ENCODE measurements at places on chromosomes 6 and 20.

DNA sequence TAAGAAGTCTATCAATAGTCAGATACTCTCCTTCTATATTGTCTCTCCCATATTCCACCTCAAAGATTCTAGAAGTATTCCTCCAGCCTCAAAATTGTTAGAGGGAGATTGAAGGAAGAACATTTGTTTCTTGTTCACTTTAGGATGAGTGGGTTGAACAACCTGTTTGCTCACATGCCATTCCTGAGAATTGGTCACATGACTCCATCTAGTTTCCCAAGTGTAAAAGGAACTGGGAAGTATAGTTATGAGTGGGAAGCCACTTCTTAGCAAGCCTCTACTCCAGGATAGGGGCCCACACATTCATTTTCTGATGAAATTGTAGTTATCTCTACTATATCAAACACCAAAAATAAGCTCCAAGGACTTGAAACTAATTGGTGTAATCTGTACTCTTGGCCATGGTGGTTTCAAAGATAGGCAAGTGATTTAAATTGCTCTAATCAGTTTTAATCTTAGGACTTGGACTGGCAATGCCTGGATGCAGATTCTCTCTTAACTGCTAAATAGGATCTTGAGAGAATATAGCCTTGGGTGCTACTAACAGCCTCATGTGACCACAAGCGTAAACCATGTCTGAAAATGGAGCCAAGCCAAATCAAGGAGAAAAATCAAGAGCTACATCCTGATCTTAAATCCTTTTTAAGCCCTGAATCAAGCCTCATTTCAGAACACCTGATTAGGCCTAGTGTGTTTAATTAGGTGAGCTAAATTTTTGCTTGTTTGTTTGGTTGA lies 758.7 kb upstream of the MAN1A1 start:
- DNase-seq, result no peak

GRCh38 chr20:19958219-19958618 lies 58.9 kb upstream of the NAA20 start:
- DNase-seq, result no peak

- no peak for DNase-seq
Observed at GRCh38 chr6:166433096-166433495, 50.4 kb upstream of the MPC1 start.

DNA sequence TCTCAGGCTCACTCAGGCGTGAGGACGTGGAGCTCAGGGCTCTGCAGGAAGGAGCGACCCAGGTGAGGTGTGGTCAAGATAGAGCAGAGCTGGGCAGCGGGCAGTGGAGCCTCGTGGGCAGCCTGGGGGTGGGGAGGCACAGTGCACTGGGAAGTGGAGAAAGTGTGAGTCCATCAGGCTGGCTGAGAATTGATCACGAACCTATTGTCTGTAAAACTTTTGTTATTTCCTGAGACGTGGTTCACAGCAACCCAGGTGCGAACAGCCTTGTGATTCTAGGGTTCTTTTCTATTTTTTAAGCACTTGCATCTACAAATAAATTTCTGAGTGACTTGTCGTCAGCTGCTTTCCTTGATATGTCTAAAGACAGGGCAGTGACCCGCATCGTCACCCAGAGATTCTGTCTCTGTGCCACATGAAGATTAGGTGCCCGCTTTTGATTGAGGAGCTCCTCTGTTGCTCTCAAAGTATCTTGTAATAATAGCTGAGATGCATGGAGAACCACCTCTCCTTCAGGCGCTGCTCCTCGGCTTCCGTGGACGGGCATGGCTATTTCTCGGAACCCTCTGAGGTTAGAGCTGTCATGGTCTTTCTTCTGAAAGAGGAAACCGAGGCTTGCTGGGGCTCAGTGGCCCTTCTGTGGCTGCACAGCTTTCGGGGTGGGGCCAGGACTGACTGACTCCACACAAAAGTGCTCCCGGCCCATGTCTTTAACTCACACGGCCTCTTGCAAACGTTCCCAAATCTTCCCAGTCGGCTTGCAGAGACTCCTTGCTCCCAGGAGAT lies 662 bp upstream of the CCR6 start:
- no peak for DNase-seq

GRCh38 chr6:134637282-134637681 lies 312.6 kb downstream of the ALDH8A1 start:
- DNase-seq, result no peak

- no peak for DNase-seq
Observed at GRCh38 chr6:137727216-137727765, 139.8 kb upstream of the TNFAIP3 start.

DNA sequence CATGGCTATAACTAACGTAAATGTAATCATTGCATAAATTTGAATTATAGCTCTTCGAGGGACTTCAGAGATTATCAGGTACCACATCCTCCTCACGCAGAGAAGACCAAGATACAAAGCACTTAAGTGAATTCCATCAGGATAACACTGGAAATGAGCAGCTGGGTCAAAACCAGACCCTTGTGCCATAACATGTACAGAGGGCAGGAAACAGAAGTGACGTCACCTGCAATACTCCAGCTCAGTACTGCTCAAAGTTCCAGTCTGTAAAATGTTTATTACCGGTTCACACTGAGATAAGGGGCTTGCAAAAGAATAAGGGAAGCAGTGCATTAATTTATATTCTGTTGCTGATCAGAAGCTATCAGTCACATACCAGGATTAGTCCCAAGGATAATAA lies 45.8 kb downstream of the RGS17 start:
- no peak for DNase-seq

- DNase-seq, result no peak
Observed at GRCh38 chr20:53611449-53611894, 17.8 kb upstream of the ZNF217 start.

- no peak for DNase-seq
Observed at GRCh38 chr6:139485742-139486475, 111.5 kb upstream of the CITED2 start.

GRCh38 chr6:169164451-169164850 lies 89.2 kb downstream of the THBS2 start:
- DNase-seq, result no peak

DNA sequence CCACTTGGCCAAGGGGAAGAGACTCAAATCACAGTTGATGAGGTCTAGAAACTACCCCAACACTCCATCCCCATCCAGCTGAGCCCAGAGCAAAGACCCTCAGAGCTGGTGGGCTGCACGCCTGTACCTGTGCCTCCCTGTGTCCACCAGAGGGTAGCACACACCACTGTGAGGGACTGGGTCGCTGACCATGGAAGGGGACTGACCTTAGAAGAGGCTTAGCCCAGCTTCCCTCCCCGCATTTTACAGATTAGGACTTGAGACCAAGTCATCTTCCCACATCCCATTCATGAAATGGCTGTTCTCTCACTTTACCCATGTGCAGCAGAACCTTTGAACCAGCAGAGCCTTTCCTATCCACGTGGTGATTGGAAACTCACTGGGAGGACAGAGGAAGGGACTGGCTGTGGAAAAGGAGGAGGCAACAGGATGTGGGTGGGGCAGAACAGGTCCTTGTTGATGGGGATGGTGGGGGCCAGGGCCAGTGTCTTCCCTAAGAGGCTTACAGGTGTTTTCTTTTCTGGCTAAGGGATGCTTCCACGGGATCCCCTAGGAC lies 44.3 kb downstream of the CPXM1 start:
- no peak for DNase-seq

DNA sequence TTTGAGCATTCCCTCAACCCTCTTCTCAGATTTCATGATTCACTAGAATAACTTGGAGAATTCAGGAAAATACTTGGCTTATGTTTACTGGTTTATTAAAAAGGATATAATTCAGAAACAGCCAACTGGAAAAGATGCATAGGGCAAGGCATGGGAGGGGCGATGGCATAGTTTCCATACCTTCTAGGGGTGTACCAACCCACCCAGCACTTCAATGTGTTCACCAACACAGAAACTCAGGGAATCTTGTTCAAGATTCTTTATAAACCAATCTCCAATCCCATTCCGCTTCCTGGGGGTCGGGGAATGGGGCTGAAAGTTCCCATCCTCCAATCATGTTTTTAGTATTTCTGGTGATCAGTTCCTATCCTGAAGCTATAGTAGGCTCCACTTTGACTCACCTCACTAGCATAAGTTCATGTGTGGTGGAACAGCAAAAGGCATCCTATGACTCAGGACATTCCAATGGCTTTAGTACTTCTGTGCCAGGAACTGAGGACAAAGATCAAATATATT lies 164.4 kb downstream of the SIM1 start:
- no peak for DNase-seq

DNA sequence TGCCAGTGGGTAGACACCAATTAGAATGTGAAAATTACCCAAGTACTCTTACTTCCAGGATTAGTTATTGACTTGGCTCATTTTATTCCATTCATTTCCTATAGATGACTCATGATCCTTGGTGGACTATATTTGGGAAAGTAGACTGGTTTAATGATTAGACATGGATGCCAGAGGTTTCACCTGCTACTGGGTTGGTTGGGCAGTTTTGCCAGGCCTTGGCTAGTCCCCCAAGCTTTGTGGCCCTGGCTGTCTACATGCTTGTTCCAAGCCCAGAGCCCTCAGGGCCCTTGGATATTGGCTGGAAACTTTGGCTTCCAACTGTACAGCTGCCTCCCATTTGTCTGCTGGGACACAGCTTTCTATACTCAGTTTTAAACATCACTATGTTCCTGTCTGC lies 104.1 kb downstream of the ZFP64 start:
- no peak for DNase-seq

GRCh38 chr6:22281341-22282085 lies 15.3 kb downstream of the PRL start:
- no peak for DNase-seq

DNA sequence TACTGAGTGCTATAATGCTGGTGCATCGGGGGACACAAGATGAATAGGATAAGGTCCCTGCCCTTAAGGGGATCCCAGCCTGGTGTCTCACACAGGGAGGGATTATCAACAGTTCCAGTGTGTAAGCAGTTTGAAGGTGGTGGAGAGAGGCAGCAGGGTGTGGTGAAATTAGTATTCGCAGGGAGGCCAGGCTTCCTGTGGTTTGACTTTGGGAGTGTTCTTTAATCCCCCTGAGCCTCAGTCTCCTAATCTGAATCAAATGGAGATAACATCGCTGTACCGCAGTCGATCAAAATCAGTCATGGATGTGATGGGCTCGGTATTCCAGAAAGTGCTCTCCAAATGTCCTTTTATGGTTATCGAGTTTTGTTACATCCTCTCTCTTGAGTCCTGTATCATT lies 288.1 kb upstream of the SUPT3H start:
- no peak for DNase-seq

GRCh38 chr6:41492261-41492891 lies 53.8 kb upstream of the FOXP4 start:
- DNase-seq, result no peak

DNA sequence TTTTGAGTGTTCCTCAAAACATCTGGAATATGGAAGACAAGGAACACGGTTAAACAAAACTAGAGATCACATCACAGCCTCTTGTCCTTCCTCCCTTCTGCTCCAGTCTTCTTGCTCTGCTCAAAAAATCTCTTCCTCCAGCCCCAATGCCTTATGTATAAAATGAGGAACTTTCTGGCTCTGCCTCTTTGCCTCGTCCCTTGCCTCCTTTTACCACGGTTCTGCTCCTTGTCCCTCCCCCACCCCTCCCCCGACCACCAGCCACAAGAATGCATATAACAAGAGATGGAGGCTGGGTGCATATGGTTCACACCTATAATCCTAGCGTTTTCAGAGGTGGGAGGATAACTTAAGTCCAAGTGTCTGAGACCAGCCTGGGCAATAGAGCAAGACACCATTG lies 43.6 kb downstream of the PLAGL2 start:
- DNase-seq, result no peak

- DNase-seq, result no peak
Observed at GRCh38 chr6:29626948-29627754, 5.8 kb downstream of the GABBR1 start.

- no peak for DNase-seq
Observed at GRCh38 chr6:87907521-87907920, 140.1 kb upstream of the SPACA1 start.

GRCh38 chr6:52990342-52990741 lies 4.7 kb downstream of the GSTA4 start:
- DNase-seq, result no peak

DNA sequence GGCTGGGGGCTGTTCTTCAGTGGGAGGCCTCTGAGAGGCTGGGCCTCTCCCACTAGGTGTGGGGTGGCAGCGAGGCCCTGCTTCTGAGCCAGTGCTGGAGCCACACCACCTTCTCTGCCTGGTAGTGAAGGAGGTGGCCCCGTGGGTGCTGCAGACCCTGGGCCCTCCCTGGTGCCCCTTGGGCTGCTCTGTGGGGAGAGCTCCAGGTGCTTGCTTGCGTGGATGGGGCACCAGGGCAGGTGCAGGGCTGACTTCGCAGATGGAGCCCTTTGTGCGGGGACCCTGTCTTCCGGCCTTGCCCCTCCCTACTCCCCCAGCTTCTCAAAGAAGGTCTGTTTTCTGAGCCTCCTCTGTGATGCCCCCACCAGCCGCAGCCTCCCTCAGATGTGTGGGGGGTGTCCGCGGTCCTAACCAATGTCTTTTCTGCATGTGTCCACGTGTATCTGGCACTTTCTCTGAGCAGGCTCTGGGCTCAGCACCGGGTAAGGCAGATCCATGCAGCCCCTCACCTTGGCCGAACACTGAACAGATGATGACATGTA lies 17.2 kb upstream of the MYT1 start:
- no peak for DNase-seq

DNA sequence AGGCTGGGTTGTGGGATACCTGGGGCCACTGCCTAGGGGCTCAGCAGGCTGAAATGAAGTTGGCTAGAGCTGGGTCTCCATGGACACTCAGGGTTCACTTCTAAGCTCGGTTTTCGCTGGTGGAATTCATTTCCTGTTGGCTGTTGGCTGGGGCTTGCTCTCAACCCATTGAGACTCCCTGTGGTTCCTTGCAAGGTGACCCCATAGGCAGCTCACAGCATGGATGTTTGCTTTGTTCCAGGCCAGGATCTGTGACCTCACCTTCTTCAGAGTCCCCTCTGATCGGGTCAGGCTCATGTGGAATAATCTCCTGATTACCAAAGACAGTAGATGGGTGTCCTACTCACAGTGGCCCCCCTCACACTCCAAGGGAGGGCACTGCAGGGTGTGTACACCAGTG lies 229.3 kb downstream of the QKI start:
- no peak for DNase-seq

GRCh38 chr6:20827798-20828197 lies 293.5 kb downstream of the CDKAL1 start:
- no peak for DNase-seq

DNA sequence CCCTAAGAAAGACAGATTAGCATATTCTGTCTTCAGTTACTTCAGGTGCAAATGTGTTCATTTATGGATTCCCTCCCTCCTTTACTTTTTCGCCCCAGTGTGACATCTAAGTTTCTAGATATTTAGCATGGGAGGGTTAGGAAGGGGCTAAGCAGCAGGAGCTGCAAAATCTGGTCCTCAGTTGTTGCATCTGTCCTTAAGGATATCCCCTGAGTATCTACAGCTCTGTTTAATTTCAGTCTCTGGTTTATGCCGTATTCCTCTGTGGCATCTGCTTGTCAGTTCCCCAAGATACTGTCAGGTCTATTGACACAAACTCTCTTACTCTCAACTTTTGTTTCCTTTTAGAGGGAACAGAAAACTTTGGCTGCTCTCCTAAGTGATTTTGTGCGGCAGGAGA lies 754.6 kb upstream of the MAP3K7 start:
- DNase-seq, result no peak

- no peak for DNase-seq
Observed at GRCh38 chr6:100751590-100751989, 129.5 kb downstream of the ASCC3 start.

Data from stimulated activated CD4-positive, alpha-beta T cell treated with anti-CD3 and anti-CD28 coated beads, Interleukin-4, amount 100 ng/mL, for 1 hour (primary cell).